Fibroblast of skin of abdomen (primary cell): ENCODE measurements at places on chromosomes 1 and 21.

- DNase-seq, result no peak
Measured at GRCh38 chr1:150576367-150576711, 3.1 kb downstream of the MCL1 start.

DNA sequence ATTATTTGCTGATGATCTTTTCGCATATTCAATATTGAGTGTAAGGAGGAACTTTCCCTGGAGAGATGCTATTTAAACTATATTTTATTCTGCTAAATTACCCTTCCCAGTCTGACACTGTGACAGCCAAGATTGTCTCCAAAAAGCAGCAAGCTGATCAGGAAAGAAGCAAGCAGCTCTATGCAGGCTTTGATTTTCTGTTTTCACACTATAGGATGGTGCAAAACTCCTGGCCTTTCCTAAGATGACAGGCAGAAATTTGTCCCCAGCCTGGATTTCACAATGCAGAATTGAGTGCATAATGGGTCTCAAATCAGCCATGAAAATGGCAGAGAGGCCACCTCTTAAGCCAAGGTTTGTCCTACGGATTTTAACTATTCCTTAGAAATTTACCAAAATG lies 1.1 kb downstream of the SGIP1 start:
- no peak for DNase-seq

DNA sequence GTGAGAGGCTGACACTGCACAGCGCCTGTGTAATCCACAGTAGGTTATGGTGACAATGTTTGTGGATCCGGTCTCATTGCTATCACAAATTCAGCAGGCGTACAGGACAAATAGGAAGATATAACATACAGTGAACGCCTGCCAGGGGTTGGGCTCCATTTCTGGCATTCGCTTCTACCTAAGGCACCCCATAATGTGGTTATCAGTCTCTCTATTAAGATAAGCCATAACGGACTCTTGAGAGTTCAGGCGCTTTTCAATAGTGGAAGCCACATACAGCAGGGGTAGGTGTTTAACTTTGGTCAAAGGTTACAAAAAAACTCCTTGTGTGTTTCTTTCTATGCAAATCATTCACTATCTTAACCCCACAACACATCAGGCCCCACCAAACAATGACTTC lies 72.8 kb downstream of the SIPA1L2 start:
- DNase-seq, result no peak

DNA sequence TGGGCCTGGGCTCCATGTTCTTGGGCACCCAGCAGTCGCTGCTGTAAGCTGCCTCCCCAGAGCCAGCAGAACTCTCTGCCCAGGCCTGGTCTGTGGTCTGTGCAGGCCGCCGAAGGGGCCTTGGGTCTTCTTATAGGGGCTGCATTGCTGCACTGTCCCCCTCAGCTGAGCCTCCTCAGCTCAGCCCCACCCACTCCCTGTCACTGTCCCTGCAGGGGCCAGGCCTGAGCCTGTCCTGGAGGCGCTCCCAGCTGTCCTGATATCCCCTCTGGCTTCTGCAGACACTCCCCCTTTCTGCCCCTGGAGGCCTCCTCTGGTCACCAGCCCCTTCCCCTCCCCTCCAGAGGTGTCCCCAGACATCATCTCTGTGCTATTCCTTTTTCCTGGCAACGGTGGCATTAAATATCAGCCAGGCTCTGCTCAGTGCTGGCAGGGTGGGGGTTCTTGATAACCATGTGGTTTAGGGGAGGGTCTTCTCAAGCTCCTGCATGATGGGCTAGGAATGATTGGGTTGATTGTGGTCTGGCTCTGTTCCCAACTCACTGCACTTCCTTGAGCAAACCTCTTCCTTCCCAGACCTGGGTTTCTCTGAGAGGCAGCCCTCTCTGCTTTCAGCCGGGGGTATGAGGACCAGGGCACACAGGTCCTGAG lies 3.7 kb upstream of the FOXO6 start:
- DNase-seq, result peak; percentile 56
